Esophagus squamous epithelium (tissue), 5 donors: ENCODE measurements at places on chromosomes 3 and 15.

DNA sequence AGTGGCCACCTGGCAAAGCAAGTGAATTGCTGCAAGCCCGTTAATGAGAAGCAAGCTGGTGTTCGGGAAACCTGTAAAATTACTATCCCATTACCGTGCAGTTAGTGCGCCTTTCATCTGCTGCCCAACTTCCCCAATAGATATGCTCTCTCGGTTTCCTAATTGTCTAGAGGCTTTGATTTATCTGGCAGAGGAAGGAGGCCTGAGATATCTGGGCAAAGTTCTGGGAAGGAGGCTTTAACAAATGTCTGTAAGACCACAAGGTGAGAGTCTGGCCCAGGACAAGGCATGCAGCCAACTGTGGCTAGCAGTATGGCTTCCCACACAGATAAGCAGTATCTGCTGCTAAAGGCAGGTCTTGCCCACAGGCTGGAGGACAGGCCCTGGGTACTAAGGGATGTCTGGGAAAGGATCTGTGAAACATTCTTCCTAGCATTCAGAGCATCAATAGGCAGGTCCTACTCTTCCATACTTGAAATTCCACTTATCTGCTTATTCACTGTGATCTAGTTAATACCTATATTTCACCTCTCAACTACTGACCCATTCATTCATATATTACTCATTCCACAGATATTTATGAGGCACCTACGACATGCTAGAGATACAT, 130.0 kb upstream of the SLC2A2 start:
- no peak for DNase-seq

DNA sequence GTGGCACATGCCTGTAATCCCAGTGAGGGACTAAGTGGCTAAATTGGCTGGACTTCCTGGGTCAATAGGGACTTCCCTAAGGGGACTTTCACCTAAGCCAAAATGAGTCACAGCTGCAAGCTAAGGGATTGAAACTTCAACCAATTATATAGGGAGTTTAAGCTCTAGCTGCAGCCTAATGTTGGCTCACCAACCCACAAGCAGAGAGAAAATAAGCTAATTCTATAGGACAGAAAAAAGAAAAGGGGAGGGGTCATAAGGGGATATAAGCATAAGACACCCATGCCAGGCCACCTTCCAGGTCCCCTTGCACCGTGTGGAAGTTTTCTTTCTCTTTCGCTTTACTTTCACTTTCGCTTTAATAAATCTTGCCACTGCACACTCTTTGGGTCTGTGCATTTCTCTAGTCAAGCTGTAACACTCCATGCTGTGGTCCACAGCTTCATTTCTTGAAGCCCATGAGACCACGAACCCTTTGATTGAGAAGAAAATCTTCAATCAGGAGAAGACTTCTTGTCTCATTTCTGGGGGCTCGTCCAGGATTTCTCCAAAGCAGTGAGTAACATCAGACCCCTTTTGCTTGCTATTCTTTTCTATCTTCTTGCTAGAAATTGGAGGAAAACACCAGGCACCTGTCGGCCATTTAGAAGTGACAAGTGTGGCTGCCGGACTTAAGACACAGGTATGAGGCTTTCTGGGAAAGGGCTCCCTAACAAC, 192.3 kb downstream of the IGSF11 start:
- DNase-seq, result no peak

DNA sequence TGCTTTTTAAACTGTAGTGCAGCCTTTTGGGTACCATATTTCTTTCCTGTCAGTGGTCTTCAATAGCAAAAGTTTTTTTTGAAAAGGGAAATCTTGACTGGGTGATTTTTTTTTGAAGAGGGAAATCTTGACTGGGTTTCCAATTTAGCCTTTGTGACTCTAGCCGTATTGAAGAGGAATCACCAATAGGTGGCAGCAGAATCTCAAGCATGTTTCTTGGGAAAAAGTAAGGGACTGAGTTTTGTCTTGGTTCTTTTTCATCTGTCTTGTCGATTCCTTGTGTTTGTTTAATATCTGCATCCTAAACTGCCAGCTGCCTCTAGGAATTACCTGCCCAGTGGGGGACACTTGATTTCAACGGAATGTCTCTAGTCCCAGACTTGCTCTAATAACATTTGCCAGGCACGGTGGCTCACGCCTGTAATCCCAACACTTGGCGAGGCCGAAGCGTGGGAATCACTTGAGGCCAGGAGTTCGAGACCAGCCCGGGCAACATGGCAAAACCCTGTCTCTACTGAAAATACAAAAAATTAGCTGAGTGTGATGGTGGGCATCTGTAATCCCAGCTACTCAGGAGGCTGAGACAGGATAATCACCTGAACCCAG, 89.2 kb downstream of the RBPMS2 start:
- no peak for DNase-seq

DNA sequence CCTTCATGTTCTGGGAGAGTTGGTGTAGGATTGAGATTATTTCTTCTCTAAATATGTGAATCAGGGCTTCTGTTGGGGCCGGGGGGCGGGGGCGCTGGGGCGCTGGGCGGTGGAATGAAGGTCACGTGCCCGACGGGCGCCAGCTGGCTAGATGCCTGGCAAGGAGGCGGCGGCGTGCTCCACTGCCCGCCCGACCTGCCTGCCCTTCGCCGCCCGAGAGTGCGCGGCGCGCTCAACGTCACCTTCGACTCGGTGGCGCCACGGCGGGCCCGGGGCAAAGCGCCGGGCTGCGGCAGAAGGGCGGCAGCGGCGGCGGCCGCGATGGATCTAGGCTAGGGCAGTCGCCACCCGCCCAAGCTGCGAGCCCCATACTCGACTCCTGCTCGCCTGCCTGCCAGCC, 47.0 kb upstream of the LHFPL4 start:
- no peak for DNase-seq

DNA sequence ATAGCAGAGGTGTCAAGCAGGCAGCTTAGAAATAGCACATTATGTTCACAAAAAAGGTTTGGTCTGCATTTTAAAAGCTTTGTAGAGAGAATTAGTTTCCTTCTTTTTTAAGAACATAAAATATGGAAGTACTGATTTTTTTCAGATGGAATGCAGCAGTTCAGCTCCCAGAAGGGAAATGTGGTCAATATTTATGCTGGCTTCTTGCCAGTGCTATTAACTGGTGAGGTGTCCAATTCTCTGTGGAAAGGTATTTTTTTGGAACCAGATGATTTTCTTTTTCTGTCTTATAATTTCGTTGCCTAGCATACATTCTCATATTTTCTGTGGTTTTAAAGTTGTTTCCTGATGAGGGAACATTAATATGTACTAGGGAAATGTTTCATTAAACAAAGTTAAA, 211.4 kb upstream of the ZNF385D start:
- DNase-seq, result no peak

DNA sequence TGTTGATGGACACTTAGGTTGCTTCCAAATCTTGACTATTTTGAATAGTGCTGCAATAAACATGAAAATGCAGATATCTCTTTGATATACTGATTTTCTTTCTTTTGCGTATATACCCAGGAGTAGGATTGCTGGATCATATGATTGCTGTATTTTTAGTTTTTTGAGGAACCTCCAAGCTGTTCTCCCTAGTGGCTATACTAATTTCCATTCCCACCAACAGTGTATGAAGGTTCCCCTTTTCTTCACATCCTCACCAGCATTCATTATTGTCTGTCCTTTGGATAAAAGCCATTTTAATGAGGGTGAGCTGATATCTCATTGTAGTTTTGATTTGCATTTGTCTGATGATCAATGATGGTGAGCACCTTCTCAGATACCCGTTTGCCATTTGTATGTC, 12.5 kb downstream of the PATL2 start:
- DNase-seq, result no peak

- no peak for DNase-seq
Observed at GRCh38 chr3:74173090-74173489, 441.4 kb downstream of the CNTN3 start.

DNA sequence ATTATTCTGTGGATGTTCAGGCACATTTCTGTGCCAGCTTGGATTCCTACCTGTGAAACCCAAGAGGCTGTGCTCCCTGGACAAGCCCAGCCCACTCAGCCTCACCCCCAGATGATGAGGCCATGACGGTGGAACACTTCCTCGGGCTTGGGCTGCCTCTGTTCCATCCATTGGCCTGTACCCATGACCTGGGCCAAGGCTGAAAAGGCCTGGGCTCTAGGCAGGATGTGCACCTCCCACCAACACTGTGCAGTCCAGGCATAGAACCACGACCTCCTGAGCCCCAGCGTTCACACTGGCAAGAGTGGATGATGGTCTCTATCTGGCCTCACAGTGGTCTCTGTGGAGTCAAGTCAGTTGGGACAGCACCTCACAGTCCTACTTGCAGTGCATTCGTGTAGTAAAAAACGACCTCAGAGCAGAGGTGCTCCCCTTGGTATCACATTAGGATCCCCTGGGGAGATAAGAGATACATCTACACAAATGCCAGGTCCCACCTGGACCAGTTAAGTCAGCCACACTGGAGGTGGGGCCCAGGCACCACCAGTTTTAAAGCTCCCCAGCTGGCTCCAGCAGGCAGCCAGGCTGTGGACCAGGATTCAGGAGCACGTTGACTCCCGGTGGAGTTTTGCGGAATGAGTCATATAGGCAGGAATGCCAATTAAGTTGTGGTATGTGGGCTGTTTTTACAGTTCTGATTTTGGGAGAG, 39.0 kb upstream of the IGF1R start:
- DNase-seq, result no peak
